Stimulated activated CD8-positive, alpha-beta memory T cell treated with anti-CD3 and anti-CD28 coated beads, Interleukin-4, amount 100 ng/mL, for 48 hours (primary cell): ENCODE measurements at places on chromosomes 3 and 15.

- no peak for DNase-seq
Observed at GRCh38 chr3:126200534-126200933, 20.1 kb upstream of the ALDH1L1 start.

DNA sequence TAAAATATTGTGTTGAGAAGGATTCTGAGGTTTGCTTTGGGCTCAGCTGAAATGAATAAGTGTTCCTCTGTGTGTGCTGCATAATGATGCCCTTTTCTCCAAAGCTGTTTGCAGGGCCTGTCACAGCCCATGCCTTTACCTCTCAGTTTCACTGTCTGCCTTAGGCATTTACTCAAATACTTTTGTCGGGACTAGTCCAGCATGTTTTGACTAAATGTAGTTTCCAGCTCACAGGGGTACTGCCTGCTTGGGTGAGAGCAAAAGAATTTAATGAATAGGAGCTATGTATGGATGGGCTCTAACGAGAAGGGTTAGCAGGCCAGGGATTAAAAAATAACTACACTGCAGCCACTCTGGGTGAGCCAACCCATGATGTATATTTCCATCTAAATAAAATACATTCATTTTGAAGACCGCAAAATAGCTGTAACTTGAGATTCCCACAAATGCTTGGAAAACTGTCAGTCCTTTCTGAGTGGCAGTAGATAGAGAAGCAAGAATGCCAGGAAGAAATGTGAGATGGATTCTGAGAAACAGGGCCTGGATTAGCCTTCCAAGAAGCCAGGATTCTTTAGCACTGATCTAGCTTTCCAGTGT, 549.2 kb upstream of the TBL1XR1 start:
- DNase-seq: no peak

DNA sequence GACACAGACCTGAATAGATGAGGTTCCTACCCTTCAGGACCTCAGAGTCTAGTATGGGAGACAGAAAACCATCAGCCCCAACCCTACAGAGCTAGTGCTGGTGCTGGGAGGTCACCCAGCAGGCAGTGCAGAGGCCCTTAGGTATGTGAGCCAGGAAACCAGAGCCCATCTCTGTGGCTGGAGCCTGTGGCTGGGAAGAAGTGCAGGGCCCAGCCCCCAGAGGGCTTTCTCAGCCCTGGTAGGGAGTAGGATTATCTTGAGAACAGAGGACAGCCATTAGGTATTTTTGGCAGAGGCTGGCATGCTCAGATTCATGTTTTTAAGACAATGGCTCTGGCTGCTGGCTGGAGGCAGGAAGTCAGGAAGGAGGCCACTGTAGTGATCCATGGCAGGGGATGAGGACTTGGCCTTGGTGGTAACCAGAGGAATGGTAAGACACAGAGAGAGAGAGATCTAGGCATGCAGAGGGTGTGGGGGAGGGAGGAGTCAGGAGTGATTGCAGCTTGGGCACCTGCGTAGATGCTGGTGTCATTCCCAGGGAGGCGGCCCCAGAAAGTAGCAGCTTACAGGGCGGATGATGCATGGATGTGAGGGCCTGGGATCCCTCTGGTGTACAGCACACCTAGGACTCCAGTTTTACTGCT, 220.9 kb upstream of the EIF1B start:
- DNase-seq: no peak

DNA sequence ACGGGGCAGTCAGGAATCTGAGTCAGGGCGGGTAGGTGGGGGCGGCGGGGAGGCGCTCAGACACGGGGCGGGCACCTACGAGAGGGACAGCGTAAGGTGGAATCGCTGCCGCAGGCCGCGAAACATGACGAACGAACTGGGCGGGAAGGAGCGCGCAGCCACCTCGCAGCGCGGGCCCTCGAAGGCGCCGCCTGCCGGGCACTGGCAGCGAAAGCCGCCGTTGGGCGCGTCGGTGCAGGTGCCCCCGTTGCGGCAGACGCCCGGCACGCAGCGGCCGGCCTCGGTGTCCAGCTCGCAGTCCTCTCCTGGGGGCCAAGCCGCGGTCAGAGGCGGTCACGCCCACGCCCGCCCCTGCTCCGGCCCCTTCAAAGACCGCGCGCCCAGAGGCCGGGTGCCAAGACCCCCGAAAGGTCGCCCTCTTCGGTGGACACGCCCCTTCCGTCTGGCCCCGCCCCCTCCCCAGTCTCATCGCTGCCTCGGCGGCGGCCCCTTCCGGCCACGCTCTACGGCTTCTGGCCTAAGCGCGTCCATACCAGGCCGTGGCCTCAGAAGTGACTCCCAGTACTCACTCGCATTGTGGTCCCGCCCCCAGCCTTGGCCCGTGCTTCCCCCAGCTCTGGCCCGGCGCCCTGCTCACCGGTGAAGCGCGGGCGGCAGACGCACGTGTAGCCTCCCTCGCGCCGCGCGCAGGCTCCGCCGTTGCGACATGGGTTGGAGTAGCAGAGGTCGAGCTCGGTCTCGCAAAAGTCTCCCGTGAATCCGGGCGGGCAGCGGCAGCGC, 6.4 kb downstream of the CELSR3 start:
- peak; percentile 89 for DNase-seq

DNA sequence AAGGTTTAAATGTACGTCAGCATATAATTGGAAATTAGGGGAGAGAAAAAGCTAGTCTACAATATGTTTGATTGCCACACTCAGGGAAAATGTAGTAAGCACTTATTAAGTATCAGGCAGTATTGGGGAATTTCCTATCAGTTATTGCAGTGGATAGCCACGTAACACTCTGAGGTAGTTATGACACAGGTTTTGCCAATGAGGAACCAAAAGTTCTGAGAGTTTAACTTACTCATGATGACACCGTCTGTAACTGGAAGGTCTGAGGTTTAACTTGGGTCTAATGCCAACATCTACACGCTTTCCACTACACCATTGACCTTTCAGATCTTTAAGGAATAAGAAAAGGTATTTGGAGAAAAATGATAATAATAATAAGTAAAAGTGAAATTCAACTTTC, 89.5 kb downstream of the ZMAT3 start:
- no peak for DNase-seq
